ENCODE measurements at places on chromosomes 5 and 9.

- DNase-seq = peak; percentile 59
Measured at GRCh38 chr5:169424670-169425378, 123.9 kb upstream of the SLIT3 start.

- no peak for DNase-seq
Measured at GRCh38 chr5:173012882-173013281, 29.3 kb downstream of the ATP6V0E1 start.

DNA sequence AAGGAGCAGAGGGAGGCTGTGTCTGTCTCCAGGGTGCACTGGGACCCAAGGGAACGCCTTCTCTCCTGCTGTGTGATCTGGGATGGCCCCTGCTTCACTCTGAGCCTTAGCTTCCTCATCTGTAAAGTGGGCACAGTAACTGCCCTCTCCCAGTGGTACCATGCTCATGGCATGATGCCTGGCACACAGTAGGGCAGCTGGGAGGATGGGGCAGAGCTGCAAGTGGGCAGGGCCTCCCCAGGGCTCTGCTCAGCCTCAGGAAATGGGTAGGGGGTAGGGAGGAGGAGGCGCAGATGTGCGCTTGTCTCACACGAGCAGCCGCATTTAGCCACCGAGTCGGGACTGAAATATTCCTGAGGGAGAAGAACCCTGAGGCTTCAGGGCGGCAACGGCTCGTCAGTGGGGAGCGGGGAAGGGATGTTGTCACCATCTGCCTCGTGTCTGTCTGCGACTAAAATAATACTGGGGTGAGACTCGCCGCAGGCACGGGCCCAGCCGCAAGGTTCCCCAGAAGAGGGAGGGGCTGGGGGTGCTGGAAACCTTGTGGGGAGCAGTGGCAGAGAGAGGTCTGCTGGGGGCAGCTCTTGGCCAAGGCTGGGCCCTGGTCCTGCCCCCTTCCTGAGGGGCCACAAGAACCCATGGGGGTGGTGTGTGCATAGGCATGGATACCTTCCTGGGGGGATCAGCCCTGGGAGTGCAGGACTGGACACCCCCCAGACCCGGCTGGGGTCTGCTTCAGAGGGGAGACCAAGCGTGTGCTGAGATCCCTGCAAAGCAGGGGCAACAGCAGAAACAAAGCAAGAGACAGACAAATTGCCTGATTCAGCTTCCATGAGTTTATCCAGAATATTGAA is 55.2 kb upstream of the PSD2 start:
- no peak for DNase-seq

DNA sequence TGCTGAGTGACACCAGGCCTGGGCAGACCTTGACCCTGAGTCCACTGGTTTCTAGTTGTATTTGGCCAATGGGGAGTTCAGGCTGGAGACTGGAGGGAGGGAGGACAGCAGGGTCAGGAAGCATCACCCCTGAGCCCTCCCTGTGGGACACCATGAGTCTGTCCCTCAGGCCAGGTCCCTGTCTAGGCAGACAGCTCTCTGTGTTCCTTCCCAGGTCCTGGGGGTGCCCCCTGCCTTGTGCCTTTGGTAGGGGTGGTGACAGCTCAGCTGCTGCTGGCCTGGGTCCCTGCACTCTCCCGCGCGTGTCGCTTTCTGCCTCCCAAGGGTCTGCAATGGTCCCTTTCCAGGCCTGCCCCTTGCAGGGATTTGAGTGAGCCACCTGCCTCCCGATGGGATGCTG is 125.5 kb downstream of the OLFM1 start:
- DNase-seq = no peak

GRCh38 chr9:103242025-103242424 is 246.9 kb downstream of the CYLC2 start:
- DNase-seq = no peak

DNA sequence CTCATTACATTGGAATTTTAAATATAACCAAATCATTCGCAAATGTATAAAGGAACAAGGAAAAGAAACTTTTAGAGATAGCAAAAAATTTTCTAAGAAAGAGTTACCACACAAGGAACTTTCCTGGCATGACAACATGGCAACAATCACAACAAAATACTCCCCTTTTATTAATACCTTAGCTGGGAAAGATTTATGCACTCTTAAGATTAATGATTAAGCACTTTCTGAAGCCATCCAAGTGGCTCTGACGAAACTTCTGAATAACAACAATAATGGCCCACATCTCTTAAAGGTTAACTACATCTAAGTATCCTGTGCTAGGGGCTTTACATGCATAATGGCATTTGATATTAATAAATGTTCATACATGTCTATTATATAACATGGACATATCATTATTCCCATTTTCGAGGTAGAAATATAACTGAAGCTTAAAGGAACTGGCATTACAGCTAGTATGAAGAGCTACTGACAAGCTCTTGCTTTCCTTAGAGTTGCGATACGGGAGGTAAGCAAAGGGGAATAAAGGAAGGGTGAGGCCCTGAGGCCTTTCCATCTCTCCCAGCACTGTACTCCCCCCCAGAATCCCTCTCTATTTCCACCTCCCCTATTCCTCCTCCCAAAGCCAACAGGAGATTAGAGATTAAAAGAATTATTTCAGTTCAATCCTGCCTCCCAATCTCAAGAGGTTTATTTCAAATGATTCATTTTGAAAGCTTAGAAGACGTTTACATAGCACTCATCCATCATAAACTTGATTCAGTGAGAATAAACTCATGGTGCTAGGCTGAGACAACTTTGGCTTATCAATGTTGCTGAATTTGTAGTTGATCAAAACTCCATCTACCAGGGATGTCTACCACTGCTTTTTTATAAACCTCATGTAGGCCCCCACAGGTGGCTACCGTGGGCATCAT is 9.6 kb downstream of the MTMR12 start:
- no peak for DNase-seq

- no peak for DNase-seq
Measured at GRCh38 chr9:109115931-109116526, 3.7 kb downstream of the TMEM245 start.

- DNase-seq = no peak
Measured at GRCh38 chr5:132183723-132184122, 43.9 kb downstream of the P4HA2 start.

GRCh38 chr5:84016085-84016484 is 295.4 kb upstream of the HAPLN1 start:
- no peak for DNase-seq

- DNase-seq = no peak
Measured at GRCh38 chr9:91960367-91960766, 10.3 kb upstream of the ROR2 start.

DNA sequence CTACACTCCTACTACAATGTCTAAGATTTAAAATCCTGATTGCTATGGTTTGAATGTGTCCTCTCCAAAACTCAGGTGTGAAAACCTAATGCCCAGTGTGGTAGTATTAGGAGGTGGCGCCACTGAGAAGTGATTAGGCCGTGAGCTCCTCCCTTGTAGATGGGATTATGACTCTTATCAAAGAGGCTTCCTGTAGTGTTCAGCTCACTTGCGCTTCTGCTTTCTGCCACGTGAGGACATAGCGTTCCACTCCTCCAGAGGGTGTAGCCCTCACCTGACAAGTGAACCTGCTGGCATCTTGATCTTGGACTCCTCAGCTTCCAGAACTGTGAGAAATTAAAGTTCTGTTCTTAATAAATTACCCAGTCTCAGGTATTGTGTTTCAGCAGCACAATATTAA is 33.0 kb upstream of the WHRN start:
- DNase-seq = no peak

GRCh38 chr9:124761710-124762109 is 9.4 kb downstream of the NR6A1 start:
- no peak for DNase-seq
